ENCODE measurements at places on chromosomes 12 and 14. TPM values are rescaled to one million over a fixed set of nuclear protein-coding genes. Genes with fewer than 3 reads are reported as not detected.
A peak's percentile ranks its signal among the peaks of the same experiment; 100 is the strongest.

GRCh38 chr12:109738209-109738608, 24.6 kb downstream of the FAM222A start:
- DNase-seq, result no peak

DNA sequence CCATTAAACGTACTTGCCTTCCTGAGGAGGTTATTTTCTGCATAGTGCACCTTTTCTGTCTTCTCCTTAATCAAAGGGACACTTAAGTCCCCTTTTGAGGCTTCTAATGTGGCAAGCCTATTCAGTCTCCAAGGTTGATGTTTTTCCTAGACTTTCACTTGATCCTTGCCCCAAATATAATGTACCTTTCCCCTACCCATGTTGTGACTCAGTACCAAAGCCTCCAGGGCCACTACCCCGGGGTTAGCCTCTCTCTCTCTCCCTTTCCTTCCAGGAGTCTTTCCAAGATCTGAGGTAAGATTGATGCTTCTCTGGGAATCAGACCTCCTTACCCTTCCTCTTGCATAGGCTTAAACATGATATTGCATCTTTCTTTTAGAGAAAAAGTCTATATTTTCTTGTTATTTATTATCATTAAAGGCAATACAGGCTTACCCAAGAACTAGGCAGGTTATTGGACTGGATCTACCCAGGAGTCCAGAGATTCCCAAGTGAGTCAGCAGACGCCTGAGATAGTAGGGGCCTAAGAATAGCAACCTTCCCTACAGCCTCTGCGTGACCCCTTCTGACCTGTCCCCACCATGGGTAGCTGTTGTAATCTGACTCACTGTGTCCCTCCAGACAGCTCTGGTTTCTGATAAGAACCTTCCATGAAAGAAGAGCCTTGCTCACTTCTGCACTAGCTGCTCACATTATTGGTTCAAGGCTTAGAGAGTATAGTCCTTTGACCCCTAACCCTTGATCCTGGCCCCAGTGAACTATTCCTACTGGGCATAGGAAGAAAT, 172.9 kb downstream of the ZFP36L1 start:
- no peak for DNase-seq

GRCh38 chr12:124719231-124719630, 144.4 kb downstream of the SCARB1 start:
- DNase-seq, result no peak

DNA sequence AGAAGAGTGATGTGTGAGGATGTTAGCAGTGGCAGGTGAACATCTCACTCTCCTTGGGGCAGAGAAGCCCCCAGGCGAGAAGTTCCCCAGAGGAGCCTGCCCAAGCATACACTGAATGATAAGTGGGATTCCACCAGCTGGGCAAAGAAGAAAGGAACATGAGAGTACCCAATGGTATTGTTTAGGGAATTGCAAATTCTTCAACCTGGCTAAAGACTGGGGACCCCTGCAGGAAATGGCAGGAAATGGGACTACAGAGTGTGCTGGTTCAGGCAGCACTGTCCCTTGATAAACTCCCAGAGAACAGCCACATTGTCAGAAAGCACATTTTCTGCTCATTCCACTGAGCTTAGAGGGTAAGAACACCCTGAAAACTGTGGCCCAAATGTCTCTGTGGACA, 121.3 kb downstream of the RPS29 start:
- no peak for DNase-seq

- peak; percentile 47 for DNase-seq
These were observed at the start of gene CACNB3 for GRCh38 chr12:48817873-48818830. CACNB3 (plus strand) TSS chr12:48818496; CDS start chr12:48818930, 434 bp downstream.

DNA sequence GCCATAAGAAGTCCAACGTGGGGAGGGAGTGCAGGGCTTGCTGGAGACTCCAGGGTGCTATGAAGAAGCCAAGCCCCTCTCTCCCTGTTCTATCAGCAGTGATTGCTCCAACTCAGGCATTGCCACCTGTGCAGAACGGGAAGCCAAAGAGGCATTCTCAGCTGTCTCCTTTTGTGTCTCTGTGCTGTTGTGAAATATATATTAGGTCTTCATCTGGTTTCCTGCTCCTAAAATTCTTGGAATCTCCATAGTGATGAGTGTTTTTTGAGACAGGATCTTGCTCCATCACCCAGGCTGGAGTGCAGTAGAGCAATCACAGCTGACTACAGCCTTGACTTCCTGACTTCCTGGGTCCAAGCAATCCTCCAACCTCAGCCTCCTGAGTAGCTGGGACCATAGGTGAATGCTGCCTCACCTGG, 51.2 kb upstream of the AEBP2 start:
- DNase-seq, result no peak

DNA sequence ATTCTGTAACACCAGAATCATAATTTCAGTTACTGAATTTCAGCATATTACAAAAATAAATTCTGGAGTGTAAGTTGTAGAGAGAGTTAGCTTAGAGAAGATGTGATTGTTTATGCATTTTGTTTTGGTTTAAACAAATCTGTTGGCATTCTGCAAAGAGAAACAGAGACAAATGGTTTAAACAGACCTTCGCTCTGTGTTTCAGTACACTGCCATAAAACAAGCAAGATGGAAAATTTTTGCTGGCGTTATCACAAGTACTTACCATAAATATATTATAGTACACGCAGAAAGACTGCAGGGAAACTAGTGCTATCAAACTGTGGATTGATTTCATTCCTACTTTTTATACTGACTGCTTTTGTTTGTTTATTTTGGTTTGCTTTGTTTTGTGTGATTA, 850.3 kb upstream of the FOXG1 start:
- no peak for DNase-seq

DNA sequence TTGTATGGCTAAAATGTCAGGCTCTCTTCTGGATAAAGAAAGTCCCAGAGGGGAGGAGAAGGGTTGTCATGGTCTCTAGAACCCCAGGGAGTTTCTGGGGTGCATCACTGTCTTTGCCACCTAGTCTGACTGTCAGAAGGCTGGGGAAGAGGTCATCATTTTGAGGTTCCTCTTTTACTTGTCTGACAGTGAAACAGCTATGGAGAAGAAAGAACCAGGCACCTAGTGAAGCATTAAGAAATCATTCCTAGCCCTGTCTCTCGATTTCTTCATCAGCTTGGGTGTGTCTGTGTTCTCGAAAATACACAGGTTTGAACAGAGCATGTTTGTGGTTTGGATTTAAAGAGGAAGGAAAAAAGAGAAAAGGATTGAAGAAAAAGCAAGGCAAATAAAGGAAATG, 158.7 kb upstream of the LRIG3 start:
- no peak for DNase-seq

GRCh38 chr14:36857136-36857535, 195.5 kb downstream of the PAX9 start:
- no peak for DNase-seq

- DNase-seq, result no peak
These were observed 73.7 kb upstream of the DBX2 start for GRCh38 chr12:45124485-45125155.

Gene FOXG1
- total RNA-seq, result not detected

Gene RHOF
- 7.0 TPM for total RNA-seq
